Heart right ventricle (tissue), 16 donors: ENCODE measurements at places on chromosomes 12 and 14.

DNA sequence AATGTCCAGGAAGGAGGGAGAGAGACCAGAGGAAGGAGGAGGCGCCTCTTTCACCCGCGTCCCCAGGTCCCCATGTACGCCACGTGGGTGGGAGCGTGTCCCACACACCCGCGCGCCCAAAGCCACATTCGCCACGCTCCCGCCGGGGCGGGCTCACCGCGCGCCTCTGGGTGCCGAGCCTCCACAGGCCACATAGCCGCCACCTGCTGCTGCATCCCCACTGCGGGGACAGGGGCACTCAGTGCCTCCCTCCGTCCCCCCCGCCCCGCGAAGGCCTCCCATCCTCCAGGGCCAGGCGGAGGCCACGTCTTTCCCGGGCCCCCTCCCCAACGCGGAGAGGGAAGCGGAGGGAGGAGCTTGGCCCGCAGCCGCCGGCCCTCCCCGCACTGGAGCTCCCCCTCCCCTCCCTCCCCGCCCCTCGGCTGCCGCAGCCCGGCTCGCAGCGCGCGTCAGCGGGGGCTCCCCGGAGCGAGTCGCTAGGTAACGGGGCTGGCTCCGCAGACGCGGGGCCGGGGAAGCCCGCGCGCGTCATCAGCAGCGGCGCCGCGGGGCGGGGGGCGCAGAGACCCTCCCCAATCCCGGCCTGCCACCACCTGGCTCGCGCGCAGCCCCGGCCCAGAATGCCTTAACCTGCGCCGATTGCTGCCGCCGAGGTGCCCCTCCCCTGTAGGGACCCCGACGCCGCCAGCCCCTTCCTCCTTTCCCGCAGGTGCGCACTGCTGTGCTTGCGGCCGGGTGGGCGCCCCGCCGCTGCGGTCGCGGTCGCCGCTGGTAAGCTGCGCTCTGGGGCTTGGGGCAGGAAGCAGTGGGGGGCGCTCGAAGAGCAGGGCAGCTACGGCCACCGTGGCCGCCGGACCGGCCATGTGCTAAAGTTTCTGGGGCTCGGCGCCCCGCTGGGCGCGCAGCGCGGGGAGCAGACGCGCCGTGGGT, 536 bp upstream of the TUNAR start:
- DNase-seq: no peak

DNA sequence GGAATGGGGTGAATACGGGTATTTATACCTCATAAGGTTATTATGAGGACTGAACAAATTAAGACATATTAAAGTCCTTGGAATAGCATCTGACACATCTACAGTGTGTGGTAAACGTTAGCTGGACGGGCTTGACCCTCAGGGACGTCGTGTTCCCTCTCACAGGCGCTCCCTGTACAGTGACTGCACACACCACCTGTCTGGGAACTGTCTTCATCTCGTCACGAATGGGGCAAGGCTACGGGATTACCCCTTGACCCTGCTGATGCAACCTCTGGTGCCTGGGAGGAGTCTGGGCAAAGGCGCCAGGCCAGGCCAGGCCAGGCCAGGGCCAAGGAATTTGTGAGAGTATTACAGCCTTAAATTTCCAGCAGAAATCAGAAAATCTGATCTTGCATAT, 191.1 kb downstream of the CALM1 start:
- DNase-seq: no peak

DNA sequence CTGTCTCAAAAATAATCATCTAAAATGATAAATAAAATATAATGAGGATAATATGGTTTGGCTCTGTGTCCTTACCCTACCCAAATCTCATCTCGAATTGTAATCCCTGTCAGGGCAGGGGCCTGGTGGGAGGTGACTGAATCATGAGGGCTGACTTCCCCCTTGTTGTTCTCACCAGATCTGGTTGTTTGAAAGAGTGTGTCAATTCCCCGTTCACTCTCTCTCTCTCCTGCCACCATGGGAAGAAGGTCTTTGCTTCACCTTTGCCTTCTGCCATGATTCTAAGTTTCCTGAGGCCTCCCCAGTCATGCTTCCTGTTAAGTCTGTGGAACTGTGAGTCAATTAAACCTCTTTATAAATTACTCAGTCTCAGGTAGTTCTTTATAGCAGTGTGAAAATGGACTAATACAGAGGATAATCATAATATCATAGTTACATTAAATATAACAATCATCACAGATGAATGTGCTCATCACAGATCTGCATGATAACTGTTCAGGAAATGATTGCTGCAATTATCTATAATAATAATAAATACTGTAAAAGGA, 12.6 kb downstream of the EFCAB11 start:
- no peak for DNase-seq

DNA sequence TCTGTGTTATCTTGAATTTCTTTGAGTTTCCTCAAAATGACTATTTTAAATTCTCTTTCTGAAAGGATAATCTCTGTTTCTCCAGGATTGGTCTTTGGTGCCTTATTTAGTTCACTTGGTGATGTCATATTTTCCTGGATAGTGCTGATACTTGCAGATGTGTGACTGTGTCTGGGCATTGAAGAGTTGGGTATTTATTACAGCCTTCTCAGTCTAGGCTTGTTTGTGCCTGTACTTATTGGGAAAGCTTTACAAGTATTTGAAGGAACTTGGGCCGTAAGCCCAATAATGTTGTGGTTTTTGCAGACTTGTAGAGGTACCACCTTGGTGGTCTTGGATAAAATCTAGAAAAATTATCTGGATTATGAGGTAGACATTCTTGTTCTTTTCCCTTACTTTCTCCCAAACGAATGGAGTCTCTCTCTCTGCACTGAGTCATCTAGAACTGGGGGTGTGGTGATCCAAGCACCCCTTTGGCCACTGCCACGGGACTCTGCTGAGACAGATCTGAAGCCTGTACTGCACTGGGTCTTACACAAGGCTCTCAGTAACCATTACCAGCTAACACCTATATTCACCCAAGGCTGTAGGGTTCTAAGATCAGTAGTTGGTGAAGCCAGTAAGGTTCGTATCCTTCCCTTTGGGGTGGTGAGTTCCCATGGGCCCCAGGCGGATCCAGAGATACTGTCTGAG, 703.7 kb upstream of the MGAT4C start:
- no peak for DNase-seq

DNA sequence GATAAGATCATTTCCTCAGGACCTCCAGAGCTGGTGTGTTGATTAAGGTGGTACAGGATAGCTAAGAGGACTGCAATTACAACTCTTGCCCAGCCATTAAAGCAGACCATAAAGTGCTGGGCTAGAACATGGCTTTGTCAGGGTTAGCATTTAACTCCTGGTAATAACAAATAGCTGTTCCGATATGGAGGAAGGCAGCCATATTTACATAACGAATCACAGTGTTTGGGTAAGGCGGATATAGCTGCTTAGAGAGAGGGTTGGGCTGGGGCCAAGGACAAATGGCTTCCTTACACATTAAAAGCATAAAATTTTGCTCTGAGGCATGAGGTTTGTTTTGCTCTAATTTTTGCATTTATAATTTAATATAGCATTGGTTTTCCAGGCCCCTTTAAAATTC, 297.7 kb upstream of the DDHD1 start:
- DNase-seq: no peak

DNA sequence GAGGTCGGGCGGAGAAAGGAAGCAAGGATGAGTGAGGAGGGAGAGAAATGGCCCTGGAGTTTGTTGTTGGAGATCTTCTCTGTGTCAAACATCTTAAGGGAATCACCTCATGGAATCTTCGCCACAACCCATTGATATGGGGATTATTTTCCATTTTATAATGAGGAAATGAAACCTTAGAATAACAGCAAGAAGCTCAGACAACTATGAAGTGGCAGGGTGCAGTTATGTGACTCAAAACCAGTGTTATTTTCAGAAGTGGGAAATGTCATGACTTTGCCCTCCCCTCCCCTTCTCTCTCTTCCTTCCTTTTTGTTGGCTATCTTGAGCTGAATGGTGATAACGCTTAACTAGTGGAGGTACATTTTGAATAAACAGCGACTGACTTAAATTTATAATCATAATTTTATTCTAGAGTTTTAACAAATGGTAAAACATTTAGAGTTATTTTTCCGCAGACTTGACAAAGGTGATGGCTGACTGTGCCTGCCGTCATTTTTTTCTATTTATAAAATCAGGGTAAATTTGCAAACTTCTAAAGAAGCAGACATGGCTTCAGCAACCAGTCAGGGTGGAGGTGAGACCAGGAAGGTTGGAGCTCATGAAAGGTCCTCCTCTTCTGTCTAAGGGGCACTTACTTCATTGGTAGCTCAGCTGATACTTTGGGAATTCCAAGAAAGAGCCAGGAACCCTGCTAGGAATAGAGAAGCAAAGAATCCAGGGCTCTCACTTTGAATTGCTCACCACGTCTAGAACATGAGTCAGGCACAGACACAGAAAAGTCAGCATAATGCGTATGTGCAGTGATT, 232.4 kb downstream of the RGS6 start:
- DNase-seq: no peak
